ENCODE measurements at places on chromosomes 1 and 21.
A peak's percentile ranks its signal among the peaks of the same experiment; 100 is the strongest.

DNA sequence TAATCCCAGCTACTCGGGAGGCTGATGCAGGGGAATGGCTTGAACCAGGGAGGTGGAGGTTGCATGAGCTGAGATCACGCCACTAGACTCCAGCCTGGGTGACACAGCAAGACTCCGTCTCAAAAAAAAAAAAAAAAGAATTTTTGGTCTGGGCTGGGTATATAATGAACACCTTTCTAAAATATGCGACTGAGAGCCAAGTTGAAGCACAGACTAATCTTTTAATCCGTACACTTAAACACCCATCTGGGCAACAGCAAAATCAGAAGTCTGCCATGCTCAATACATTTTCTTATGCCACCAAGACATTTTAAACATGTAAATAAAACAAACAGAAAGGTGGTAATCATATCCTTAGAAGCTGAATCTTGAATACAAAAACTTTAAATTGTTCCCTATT lies 31.6 kb upstream of the ABCB10 start:
- DNase-seq = no peak

- no peak for DNase-seq
Measured at GRCh38 chr21:44269090-44269489, 7.4 kb upstream of the DNMT3L start.

GRCh38 chr1:59366346-59366745 lies 69.5 kb downstream of the FGGY start:
- DNase-seq = peak; percentile 71

DNA sequence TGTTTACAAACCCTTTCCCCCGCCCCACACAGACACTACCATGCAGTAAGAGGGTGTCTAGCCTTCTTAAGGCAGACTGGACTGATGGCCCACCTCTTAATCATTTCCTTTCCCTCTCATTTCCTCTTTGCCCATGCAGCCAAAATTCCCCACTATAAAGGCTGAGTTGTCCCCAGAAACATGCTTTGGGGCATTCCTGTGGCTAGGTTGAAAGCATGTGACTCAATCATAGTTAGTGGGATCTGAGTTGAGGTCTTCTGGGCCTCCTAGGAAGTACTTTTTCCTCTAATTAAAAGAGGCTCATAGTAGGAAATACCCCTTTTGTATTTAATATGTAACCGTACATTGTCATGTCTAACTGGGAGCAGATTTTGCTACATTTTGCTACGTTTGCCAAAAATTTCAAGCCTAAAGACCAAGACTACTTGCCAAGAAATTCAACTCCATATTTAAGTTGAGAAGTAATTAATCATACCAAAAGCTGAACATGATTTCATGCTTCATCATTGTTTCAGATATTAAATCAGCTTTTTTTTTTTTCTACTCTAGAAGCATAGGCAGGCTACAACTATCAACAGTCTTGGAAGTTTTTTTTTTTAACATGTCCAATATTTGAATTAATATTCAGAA lies 174.7 kb downstream of the ADGRL4 start:
- peak; percentile 98 for DNase-seq

DNA sequence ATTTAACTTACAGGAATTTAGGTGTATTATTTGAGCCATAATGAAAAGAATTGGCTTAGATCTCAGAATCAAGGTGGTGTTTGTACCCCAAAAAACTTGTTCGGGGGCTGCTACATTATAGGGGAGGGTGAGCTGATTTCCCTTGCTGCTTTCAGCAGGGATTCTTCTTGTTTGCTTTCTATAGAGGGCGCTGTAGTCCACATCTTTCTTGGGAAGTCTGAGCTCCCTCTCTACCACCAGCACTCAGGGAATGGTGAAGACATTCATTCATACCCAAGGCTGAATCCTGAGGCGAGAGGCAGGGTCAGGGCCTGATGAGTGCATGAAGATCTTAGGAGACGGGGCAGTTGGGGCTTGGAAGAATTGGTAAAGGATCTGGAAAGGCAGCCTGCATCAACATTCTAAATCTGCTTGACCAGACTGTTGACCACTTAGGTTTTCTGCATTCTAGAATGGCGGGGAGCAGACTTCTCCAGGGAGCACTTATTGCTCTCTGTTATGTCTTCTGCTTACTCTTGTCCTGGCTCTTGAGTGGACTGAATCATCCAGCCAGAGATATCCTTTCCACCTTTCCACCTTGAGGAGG lies 18.9 kb downstream of the SPATA46 start:
- DNase-seq = peak; percentile 21

GRCh38 chr1:180906511-180906910 lies 6.2 kb upstream of the KIAA1614 start:
- DNase-seq = no peak

GRCh38 chr1:72439036-72439435 lies 156.7 kb upstream of the NEGR1 start:
- peak; percentile 19 for DNase-seq

GRCh38 chr1:76591963-76592362 lies 275.3 kb upstream of the ST6GALNAC5 start:
- DNase-seq = no peak

DNA sequence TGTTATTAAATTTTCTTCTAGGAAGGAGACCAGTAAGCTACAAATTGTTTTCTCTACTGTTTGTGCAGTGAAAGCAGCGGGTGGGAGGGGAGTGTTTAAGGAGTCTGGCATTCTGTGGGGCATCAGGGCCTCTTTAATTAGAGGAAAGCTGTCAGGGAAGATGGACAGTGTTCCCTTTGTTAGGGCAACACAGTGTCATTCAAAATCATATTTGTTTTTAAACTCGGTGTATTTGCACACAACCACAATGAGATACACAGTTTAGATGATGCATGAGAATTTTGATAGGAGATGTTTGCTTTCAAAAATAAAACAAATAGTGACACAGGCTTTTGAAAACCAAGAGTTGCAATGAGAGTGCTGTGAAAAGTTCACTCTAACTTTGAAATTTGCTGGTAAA lies 15.1 kb upstream of the ST6GALNAC3 start:
- no peak for DNase-seq

GRCh38 chr1:16986560-16986959 lies 6.1 kb upstream of the MFAP2 start:
- DNase-seq = no peak

GRCh38 chr1:40763742-40764532 lies 19.6 kb upstream of the KCNQ4 start:
- DNase-seq = no peak

DNA sequence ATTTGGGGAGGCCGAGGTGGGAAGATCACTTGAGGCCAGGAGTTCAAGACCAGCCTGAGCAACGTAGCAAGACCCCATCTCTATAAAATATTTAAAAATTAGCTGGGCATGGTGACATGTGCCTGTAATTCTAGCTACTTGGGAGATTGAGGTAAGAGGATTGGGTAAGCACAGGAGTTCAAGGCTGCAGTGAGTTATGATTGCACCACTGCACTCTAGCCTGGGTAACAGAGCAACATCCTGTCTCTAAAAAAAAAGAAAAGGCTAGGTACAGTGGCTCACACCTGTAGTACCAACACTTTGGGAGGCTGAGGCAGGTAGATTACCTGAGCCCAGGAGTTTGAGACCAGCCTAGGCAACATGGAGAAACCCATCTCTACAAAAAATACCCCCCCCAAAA lies 35.7 kb upstream of the RCC1 start:
- no peak for DNase-seq

DNA sequence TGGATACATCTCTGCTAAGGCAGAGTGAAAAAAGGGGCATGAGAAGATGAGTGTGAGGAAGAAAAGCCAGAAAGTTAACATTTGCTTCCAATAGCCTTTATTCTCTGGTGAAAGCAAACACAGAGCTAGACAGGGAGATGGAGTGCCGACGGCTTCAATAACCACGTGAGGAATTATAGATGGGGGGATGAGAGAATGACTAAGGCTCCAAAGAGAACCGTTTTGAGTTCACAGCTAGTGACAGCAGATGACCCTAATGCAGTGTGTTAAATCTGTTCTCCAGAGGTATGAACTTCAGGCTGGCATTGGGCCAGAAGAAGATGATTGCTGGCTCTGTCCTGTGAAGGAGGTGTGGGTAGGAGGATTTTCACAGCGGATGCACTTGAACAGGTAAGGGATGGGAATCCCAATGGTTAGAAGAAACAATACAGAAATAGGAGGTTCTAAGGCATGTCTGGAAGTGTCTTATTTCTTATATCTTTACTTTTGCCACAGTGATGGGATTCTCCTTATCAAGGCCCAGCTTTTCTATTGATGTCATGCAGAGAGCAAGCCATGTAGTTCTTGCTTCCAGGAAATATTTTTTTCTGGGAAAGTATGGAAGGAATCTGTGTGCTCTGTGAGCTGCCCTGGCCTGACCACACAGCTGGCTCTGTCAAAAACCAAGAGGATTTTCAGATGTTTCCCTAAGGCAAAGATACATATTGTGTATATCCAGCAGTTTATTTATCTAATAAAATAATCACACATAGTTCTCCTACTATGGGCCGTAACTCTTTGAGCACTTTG lies 573.8 kb downstream of the LTN1 start:
- peak; percentile 67 for DNase-seq

GRCh38 chr1:26318338-26319064 lies 743 bp downstream of the CD52 start:
- no peak for DNase-seq

DNA sequence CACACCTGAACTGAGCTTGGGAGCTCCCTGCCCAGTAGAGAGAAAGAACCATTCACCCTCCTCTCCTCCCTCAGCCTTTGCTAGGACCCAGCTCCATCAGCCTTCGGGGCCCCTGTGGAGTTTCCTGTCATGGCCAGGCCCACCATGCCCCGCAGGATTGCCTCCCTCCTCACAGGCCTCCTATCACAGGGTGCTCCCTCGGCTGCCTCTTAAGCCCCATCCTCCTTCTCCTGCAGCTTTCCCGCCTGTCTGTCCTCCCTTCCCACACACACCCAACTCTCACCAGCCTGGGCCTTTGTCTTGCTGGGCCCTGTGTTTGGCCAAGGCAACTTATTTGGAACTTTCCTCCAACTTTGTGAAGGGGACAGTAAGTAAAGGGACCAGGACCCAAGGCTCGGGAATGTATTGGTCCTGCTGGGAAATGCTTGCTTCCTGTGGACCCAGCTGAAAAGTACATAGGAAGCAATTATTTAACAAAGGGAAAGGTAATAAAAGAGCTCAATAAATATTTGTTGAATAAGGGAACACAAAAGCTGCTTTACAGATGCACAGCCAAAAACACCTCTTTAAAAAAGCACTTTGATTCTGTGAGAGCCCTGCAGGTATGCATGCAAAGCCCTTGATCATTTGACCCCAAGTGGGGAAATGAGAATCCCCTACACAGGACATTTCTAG lies 31.6 kb upstream of the TENT5C start:
- DNase-seq = no peak

- no peak for DNase-seq
Measured at GRCh38 chr1:204457666-204458065, 36.9 kb downstream of the PIK3C2B start.

DNA sequence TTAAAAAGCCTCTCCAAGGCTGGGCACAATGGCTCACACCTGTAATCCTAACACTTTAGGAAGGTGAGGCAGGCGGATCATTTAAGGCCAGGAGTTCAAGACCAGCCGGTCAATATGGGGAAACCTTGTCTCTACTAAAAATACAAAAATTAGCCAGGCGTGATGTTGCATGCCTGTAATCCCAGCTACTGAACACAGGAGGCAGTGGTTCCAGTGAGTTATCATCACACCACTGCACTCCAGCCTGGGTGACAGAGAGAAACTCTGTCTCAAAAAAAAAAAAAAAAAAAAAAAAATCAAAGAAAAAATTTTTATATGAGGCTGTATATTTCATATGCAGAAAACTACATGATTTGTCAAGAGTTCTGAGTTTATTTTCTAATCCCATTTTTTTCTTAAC lies 1107.1 kb upstream of the TMPRSS15 start:
- no peak for DNase-seq

DNA sequence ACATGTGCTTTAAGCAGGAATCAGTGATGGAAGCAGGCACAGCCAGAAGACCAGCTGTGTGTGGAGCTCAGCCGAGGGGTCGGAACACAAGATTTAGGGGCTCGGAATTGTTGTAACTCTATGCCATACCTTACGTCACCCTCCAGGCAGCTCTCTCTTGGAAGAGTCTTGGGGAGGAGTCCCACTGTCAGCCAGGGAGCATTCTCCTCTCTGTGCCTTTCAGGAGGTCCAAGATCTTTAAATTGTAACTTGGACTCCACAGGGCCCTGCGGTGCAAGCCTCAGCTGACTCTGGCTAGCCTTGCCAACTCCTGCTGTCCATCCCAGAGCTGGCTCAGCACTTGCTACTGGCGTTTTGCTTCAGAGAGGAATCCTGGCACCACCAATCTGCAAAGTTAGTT lies 26.4 kb upstream of the ROR1 start:
- DNase-seq = peak; percentile 37

- no peak for DNase-seq
Measured at GRCh38 chr21:28791595-28792282, 200.9 kb downstream of the LTN1 start.

DNA sequence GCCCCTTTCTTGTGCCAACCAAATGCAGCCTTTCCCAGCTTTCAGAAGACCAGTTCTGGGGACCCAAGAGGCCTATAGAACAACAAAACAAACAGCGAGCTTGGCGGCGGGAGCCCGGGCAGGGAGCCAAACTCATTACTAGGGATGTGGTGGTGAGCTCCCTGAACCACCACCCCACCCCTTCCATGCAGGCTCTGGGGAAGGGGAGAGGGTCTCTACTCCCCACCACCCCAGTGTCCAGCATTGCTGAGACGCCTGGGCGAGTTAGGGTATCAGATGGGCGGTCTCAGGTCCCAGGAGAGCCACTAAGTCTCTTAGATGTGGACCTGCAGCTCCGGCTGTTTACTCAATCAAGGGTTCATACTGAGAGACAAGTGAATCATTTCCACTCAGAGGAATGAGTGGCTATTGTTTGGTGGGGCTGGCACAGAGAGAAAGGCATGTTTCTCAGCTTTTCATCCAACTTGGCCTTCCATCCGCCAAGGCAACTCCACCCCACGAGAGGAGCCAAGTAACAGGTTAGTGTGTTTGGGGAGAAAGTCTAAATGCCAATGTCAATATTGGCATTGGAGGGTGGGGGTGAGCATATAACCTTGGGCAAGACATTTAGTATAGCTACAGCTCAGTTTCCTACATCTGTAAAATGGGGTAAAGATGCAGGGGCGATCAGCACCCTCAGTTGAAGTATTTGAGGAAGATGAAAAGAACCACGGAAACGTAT lies 40.9 kb downstream of the PLXNA2 start:
- DNase-seq = peak; percentile 55

DNA sequence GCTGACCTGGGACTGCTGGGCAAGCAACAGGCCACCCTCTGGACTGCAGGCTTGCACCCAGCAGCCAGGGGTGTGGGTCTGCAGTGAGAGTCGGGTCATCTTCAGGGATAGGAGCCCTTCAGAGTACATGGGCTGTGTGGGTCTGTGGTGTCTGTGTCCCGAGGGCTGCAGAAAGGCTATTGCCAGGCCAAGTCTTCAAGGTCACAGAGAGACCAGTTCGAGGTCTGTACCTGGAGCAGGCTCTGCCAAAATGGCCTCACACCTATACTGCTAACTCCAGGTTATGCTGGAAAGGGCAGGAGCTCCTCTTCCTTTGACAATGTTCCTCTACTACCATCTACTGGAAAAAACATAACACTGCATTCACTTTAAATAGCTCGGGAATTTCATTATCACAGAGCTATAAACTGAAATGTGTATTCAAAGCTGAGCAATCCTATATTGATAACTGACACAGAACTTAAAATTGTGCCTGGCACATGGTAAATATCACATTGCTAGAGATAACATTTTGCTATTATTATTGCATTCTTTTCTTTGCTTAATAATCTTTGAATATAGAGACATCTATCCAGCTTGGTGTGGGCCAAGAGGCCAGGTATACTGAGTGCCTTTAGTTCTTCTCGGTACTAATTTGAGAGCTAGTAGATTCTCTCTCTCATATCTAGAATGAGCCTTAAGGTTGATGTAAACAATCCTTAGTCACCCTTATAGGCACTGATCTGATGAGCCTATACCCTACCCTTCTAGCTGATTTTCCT lies 6.9 kb upstream of the DNAH14 start:
- peak; percentile 34 for DNase-seq
